ENCODE measurements at places on chromosomes 4 and X. TPM values are rescaled to one million over a fixed set of nuclear protein-coding genes. Genes with fewer than 3 reads are reported as not detected.
A peak's percentile ranks its signal among the peaks of the same experiment; 100 is the strongest.

GRCh38 chr4:164304101-164304639, 449.8 kb upstream of the SMIM31 start:
- DNase-seq = no peak

DNA sequence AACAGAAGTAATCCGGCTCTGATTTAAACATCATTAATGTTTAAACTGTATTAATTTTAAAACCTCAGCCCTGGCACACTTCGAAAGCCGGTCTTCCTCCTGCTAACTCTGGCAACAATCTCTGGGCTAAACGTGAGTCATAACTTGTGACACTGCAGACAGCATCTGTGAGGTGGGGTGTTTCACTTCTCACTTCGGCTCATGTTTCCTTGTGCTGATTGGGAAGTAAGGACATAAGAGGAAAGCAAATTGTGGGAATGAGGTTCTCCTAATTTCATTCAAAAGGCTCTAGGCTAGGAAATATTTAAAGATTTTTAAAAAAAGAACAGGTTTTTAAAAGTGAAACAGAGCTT, 139.9 kb upstream of the USP9X start:
- DNase-seq = peak; percentile 73

- no peak for DNase-seq
Measured at GRCh38 chr4:1172228-1172851, at the start of gene SPON2. SPON2 (minus strand) TSS chr4:1172583.

SPANXN1 gene
- total RNA-seq = not detected

GRCh38 chrX:74536832-74537371, 77.5 kb downstream of the RLIM start:
- no peak for DNase-seq

DNA sequence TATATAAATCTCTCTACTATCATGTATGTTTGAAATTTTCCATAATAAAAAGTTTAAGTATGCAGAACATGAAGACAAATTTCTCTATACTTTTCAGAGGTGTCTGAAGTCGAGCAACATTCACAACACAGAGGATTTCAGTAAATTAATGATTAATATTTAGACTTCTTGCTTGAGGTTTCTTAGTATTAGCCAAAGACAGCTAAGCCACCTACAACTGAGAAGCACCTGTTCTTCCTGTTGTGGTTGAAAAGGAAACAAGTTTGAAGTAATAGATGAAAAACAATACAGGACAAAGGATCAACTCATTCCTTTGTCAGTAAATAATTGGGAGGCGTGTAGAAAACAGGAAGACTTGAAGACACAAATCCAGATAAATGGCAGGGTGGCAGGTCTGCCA, 21.1 kb downstream of the SCML1 start:
- no peak for DNase-seq

DNA sequence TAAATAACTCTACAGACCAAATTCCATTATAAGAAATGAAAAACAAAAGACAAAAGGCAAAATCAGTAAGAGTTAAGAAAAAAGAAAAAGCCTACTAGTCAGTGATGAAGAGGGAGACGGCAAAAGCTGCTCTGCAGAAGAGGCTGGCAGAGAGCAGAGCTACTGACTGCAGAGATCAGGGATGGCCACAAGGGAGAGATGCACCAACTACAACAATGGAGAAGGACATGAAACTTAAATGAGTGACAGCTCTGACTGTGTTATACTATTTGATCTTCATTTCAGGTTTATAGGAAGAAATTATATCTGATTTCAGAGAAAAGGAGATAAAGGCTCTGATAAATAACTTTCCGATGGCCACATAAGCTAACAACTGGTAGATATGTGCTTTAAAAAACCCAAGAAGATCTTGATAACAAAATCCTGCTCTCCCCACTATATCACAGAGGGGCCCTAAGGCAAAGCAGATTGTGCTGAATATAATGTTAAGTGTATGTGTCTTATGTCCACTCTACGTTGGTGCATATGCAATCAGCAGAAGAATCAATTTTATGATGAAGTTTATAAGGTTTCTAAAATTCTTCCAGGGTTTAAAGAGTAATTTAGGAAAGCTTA, 58.4 kb upstream of the COX18 start:
- peak; percentile 49 for DNase-seq

CT45A3 gene
- total RNA-seq = not detected

CPXCR1 gene
- not detected for total RNA-seq

GRCh38 chr4:4203688-4204400, 22.9 kb downstream of the OTOP1 start:
- DNase-seq = no peak
